Suppressor macrophage treated with lipopolysaccharide for 4 hours (primary cell): ENCODE measurements at places on chromosomes 16 and 17.
A peak's percentile ranks its signal among the peaks of the same experiment; 100 is the strongest.

DNA sequence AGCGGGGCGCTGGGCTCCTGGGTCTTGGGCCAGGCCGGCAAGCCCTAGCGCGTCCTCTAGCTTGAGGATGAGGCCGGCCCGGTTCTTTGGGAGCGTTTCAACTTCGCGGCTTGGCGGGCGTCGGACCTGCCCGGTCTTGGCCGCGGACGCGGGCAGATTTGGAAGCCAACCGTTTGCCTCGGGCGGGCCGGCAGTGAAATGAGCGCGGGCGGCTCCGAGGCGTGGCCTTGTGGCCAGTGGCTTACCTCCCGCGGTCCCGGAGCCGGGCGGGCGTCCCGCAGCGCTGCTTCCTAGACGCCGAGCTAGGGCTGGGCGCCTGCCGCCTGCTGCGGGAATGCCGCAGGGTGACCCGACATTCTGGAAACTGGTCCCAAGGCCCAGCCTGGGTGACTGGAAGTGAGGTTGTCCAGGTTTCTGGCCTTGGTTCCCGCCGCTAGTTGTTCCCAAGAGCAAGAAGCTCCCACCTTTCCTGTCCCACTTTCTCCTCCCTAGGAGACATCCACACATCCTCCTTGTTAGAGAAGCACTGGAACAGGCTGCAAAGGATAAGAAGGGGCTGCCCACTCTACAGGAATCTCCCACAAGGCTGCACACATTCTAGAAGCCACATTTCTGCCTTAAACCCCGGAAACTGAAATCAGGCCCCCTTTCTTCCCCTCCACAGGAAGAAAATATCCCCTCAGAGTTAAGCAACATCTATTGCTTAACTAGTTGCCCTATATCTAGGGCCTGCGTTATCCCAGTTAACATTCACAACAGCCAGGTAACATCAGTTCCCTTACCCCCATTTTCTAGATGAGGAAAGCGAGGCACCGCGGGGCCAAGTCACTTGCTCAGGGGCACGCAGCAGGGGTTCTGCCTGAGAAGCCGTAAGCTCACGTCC, 4.5 kb upstream of the CBX8 start:
- no peak for DNase-seq

DNA sequence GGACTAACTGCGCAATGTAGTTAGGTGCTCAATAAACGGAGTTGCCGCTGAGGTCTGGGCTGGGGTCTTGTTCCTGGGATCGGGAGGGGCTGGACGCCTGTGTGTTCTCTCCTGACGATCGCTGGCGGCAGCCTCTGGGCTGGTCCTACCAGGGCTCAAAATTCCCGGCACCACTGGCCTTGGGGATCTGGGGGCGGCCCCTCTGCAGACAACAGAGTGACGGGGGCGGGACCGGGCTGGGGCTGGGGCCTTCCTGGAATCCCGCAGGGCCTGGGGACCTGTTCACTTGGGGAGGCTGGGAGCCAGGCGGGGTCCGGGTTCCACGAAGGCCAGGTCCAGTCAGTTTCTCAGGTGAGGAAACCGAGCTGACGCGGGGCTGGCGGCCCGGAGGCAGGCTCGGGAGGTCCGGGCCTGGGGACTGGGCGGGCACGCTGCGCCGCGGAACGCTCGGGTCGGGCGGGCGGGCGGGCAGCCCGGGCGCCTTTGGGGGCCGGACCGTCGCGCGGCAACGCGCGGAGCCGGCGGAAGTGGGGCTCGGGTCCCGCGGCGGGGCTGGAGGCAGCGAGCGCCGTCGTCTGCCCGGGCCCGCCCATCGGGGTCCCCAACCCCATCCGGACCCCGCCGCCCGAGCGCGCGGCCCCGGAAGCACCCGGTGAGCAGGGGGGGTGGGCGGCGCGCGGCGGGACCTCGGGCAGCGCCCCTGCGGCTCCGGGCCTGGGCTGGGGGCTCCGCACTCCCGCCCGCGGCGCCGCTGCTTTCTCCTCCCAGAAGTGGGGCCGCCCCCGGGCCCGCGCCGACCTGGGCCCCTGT, at the start of gene PIGQ:
Gene PIGQ, plus strand, starts transcription at position 524 of the 810 bp plus-strand sequence. CDS start 4,107 bp downstream, outside the sequence.
- DNase-seq: peak; percentile 71

GRCh38 chr17:77724876-77725615, 233.5 kb upstream of the TNRC6C start:
- DNase-seq: no peak

- DNase-seq: no peak
These were observed 317.2 kb upstream of the MYOCD start for GRCh38 chr17:12348476-12348875.

- no peak for DNase-seq
These were observed 723.8 kb downstream of the CDH11 start for GRCh38 chr16:64397945-64398508.

GRCh38 chr16:27665881-27666280, 115.9 kb downstream of the KATNIP start:
- no peak for DNase-seq
